Activated gamma-delta T cell (primary cell): ENCODE measurements at places on chromosomes 16 and 17.

DNA sequence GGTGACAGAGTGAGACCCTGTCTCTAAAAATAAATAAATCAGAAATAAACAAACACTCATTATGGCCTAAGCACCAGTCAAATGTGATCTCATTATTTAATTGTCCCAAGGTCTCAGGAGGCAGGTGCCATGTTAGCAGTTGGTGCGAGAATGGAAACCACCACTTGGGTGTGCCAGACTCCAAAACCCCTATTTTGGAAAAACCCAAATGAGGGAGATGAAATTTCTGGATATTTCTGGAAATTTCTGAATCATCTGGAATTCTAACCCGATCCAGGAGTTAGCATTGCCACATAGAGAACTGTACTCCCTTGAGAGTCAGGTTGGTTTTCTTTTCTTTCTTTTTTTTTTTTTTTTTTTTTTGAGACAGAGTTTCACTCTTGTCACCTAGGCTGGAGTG lies 264.0 kb downstream of the XYLT1 start:
- no peak for DNase-seq

GRCh38 chr17:51152766-51153209 lies 571 bp upstream of the NME1 start:
- no peak for DNase-seq

GRCh38 chr17:66526827-66527226 lies 224.4 kb downstream of the PRKCA start:
- DNase-seq: no peak

- DNase-seq: no peak
Observed at GRCh38 chr17:44002141-44002848, 2.1 kb upstream of the NAGS start.

GRCh38 chr17:28511858-28512461 lies 5.8 kb downstream of the FOXN1 start:
- DNase-seq: no peak

- DNase-seq: no peak
Observed at GRCh38 chr16:72501739-72502593, 330.0 kb upstream of the PMFBP1 start.

GRCh38 chr16:53971616-53972015 lies 267.7 kb downstream of the FTO start:
- no peak for DNase-seq

GRCh38 chr16:83744441-83744981 lies 63.3 kb upstream of the HSBP1 start:
- DNase-seq: no peak

- DNase-seq: no peak
Observed at GRCh38 chr16:25228372-25228771, 11.6 kb downstream of the AQP8 start.

DNA sequence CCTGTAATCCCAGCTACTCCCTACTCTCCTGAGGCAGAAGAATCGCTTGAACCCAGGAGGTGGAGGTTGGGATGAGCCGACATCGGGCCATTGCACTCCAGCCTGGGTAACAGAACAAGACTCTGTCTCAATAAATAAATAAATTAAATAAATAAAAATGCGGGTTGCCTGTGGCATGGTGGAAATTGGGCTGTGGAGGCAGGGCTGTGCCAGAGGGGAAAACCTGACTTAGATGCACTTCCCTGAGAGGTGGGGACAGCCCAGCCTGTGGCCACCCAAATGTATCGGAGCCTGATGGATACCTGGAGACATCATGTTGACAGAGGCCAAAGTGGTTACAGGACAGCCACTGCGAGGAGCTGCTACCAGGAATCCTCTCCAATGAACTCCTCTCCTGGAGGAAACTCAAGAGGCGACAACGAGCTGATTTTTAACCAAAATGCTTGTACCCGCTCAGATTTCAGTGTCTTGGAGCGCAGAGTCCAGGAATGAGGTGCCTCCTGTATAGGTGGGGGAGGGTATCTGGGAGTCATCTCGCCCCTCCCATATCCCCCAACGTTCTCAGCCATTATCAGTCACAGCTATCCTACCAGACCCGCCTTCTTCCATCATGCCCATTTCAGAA lies 32.3 kb downstream of the DDX19A start:
- no peak for DNase-seq

- DNase-seq: no peak
Observed at GRCh38 chr16:89944773-89945172, 3.8 kb upstream of the DEF8 start.

GRCh38 chr16:57998486-57998885 lies 2.0 kb downstream of the ZNF319 start:
- peak; percentile 42 for DNase-seq

GRCh38 chr17:4881761-4882555 lies 17.4 kb upstream of the C17orf107 start:
- DNase-seq: no peak

GRCh38 chr17:35312790-35313711 lies 60.4 kb downstream of the SLFN11 start:
- DNase-seq: no peak

GRCh38 chr16:77570574-77570973 lies 135.7 kb upstream of the ADAMTS18 start:
- no peak for DNase-seq
